Renal cortex interstitium (tissue), 15 donors: ENCODE measurements at places on chromosomes 4 and X. TPM values are rescaled to one million over a fixed set of nuclear protein-coding genes. Genes with fewer than 3 reads are reported as not detected.

SLC9B2 gene
- 5.3 TPM for polyA plus RNA-seq

GRCh38 chrX:50971395-50971794 is 60.9 kb downstream of the BMP15 start:
- DNase-seq: no peak

SSX4 gene
- not detected for polyA plus RNA-seq

DNA sequence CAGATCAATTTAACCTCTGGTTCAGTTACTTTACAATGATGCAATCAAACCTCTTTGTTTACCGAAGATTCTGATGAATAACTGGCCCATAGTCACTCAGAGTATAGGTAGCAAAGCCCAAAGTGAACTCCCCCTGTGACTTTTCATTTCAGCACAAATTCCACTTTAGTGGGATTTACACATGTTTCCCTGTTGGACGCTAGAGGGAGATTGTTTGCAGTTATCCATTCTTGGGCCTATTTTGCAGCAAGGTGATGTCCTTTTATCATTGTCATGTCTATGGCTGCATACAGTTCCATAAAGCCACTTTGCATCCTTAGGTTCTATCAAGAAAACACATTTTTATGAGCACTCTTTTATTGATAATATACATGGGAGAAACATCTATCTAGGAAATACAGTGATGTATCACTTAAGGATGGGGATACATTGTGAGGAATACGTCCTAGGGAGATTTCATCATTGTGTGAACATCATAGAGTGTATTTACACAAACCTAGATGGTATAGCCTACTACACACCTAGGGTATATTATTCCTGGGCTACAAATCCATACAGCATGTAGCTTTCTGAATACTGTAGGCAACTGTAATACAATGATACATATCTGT is 14.5 kb upstream of the DKK2 start:
- DNase-seq: no peak
